ENCODE measurements at places on chromosomes 1 and 21.

DNA sequence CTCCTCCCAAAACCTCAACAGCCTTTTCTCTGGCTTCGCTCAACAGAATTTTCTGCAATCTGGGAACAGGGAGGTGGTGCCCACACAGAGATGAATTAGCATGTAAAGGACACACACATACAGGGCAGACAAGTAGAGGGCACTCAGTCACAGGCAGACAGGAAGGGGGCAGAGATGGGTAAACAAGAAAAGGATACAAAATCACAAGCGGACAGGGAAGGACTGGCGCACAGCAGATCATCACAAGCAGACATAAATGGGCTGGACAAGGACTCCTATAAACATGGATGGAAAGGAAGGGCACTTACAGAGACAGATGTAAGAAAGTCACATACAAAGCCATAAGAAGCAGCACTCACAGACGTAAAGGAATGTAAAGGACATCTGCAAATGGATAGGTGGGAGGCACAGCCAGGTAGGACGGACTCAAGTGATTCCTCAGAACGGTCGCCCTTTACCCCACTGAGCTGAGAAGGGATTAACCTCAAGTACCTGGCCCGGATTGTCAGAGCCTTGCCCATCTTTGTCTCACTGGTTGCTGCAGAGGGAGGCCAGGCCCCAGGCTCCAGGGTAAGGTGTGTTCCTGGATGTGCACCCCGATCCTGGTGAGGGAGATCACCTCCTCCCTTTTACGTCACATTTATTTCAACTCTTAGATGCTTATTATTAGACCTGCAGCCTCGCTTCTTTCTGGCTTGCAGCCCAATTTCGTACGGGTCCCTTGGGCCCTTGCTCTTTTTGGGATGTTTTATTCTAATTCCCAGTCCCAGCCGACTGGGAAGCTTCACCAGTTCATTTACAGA is 836 bp upstream of the PRCC start:
- no peak for DNase-seq

- no peak for DNase-seq
Observed at GRCh38 chr1:111717450-111717849, 21.7 kb downstream of the INKA2 start.

DNA sequence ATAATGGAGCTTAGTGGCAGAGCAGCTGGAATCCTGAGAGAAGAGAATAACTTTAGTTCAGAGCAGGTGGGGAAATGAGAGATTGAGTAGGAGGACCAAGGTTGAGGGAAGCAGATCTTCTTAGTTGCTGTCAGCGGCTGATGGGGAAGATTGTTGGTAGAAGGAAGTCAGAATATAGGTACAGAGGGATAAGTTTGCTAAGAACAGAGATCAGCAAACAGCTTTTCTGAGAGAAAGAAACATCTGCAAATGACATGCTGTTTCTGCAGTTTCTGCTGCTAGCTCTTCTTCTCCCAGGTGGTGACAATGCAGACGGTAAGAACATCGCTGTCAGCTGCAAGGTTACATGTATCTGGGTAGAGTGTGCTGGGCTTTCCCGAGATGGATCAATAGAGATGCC is at the start of gene CD1C:
Gene CD1C (plus strand): TSS at position 113 of the 400 bp plus-strand sequence. CDS start 142 bp downstream, at position 255.
- no peak for DNase-seq

GRCh38 chr1:193411714-193412113 is 225.3 kb upstream of the B3GALT2 start:
- DNase-seq = no peak

- DNase-seq = no peak
Observed at GRCh38 chr1:17658837-17659236, 96.3 kb upstream of the ACTL8 start.

GRCh38 chr1:35809114-35810095 is 1.6 kb downstream of the AGO4 start:
- peak; percentile 9 for DNase-seq

GRCh38 chr1:85411567-85412305 is 53.2 kb downstream of the DDAH1 start:
- no peak for DNase-seq

GRCh38 chr1:244412176-244412575 is 39.5 kb downstream of the ADSS2 start:
- no peak for DNase-seq

- no peak for DNase-seq
Observed at GRCh38 chr1:51714374-51715019, 97.6 kb downstream of the OSBPL9 start.

DNA sequence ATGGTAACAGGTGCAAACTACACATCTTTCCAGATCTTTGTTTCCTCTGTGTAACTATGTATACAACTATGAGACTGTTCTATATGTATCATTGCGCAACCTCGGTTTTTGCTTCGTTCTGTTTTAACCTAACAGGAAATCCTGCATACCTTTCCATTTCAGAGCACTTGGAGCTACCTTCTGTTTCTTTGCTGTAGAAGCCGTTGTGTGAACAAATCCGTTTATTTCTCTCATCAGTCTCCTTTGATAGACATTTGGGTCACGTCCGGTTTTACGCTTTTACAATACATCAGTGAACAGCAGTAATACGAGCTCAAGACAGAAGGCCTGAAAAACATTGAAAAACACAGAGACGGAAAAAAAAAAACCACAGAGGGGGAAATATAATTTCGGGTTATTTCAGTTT is 10.5 kb downstream of the ATP5IF1 start:
- no peak for DNase-seq

DNA sequence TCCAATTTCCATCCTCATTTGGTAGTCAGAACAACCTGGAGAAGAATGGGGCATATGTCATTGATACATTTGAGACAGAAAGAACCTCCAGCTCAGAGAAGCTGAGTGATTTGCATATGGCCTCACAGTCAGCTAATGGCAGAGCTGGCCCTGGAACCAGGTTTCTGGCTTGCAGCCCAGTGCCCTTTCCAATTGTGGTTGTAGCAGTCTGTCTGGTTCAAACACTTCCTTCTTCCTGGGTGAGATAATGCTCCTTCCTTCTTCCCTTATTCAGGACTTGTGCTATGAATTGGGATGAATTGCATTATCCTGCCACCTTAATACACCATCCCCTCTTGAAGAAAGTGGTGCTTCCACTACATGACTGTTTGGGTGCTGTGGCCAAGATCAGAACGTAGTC is 24.2 kb downstream of the SLC5A9 start:
- no peak for DNase-seq

- no peak for DNase-seq
Observed at GRCh38 chr1:15383810-15384209, 25.9 kb upstream of the EFHD2 start.

DNA sequence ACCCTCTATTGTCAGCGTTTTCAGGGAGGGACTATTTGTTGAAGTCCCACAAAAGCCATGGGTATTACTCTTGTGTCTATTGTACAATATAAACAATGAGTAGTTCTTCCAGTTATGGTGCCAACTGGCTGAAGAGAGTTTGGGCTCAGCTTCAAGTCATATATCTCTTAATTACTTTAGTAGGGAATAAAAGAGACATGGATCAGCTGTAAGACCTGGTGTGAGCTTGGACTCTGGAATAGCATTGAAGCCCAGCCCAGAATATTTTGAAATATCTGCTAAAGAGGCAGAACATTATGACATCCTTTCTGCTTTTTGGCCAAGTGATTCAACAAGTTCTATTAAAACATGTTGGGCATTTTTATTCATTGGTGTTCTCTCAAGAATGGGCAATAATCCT is 224.9 kb downstream of the BACH1 start:
- DNase-seq = no peak

GRCh38 chr1:221987860-221988520 is 246.1 kb upstream of the DUSP10 start:
- peak; percentile 33 for DNase-seq

DNA sequence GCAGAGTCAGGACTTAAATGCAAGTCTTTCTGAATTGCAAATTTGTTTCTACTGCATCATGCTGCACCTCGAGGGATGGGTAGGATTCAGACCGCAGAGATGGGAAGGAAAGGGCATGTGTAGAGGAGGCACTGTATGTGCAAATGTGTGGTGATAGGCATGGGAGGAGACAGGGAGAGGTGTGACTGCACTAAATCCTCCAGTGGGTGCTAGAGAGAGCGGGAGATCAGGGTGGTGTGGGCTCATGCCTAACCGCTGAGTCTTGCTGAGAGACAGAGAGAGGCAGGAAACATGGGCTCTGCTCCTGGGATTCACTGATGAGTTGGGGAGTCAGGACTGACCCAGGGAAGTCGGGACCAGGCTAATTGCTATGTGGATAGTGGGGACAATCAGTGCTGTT is 61.1 kb downstream of the PTPRU start:
- no peak for DNase-seq

DNA sequence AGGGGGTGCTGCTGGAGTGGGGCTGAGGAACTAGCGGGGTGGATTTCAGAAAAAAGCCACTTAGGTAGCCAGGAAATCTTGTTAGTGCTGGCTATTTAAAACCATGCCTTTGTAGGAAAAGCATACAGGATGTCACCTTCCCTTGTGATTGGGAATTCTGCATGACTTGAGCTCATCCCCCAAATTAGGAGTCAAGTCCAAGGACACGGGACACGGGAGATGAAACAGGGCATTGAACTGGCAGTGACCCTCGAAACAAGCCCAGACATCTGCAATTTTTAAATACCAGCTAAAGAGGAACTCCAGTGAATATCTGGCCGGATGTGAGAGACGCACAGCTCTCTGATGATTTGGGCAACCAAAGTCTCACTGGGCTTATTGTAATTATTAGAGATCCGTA is 32.8 kb downstream of the C2CD2 start:
- DNase-seq = no peak

DNA sequence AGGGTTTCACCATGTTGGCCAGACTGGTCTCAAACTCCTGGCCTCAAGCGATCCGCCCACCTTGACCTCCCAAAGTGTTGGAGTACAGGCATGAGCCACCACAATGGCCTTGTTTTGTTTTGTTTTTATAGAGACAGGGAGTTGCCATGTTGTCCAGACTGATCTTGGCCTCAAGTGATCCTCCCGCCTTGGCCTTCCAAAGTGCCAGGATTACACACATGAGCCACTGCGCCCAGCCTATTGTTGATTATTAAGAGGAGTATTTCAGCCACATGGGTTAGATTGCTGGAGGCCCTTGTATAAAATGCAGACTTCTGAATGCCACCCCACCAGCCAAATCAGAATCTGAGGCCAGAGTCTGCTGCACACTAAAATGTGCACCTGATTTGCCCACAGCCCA is 57.2 kb upstream of the ANGPTL1 start:
- no peak for DNase-seq

- DNase-seq = no peak
Observed at GRCh38 chr1:215568299-215568692, 1.2 kb downstream of the KCTD3 start.
